Esophagus squamous epithelium (tissue), 5 donors: ENCODE measurements at places on chromosomes 3 and 15.
A peak's percentile ranks its signal among the peaks of the same experiment; 100 is the strongest.

- H3K36me3 ChIP-seq: no peaks in the 10 kb centered on the region
- H3K27me3 ChIP-seq: no peaks in the 10 kb centered on the region
- no peaks in the 10 kb centered on the region for H3K4me1 ChIP-seq
- DNase-seq: no peak
- H3K27ac ChIP-seq: no peak overlapping the region
Measured at GRCh38 chr3:16801698-16802097, 83.1 kb upstream of the PLCL2 start.

- no peaks in the 10 kb centered on the region for H3K4me1 ChIP-seq
- peak overlapping the region; percentile 33 for H3K27ac ChIP-seq
- H3K4me3 ChIP-seq: no peak overlapping the region
- peaks cover 7% of the 10 kb centered on the region for H3K27me3 ChIP-seq
- no peaks in the 10 kb centered on the region for H3K36me3 ChIP-seq
- DNase-seq: no peak
Measured at GRCh38 chr3:185992831-185993374, 55.1 kb upstream of the TRA2B start.

DNA sequence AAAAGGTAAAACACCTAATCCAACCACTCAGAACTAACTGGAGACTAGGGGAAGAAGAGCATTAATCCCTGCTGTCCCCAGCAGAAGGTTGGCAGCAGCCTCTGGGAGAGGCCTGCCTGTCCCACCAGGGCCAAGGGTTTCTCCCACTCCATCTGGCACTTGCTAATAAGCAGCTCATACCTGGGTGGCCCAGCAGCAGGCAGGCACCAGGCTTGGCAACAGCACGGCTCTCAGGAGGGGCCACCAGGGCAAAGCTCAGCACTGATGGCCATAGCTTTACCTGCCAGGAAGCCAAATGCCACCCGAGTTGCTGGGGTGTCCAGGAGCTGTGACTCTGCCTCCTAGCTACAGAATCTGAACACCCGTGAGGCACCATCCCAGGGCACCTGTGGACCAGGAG lies 58.3 kb downstream of the BOC start:
- no peaks in the 10 kb centered on the region for H3K4me1 ChIP-seq
- peak overlapping the region; percentile 20 for H3K27ac ChIP-seq

- DNase-seq: no peak
- H3K4me3 ChIP-seq: no peak overlapping the region
- no peaks in the 10 kb centered on the region for H3K27me3 ChIP-seq
- H3K4me1 ChIP-seq: peaks cover 50% of the 10 kb centered on the region
- H3K27ac ChIP-seq: no peak overlapping the region
Measured at GRCh38 chr15:42608110-42608531, 32.7 kb downstream of the STARD9 start.

DNA sequence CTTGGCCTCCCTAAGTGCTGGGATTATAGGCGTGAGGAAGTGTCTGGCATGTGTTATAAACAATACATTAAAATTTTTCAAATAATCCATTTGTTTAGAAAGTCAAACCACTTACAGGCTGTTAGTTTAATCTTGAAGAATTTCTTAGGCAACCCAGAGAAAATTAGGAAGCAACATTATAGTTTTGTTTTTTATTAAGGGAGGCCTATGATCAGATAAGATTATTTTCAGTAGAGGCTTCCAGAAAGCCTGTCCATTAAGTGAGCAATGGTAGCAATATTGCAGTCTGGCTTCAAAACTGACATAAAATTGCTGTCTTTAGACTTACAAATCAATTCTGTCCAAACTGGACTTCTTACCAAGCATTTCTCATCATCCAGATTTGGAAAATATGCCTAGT lies 49.6 kb downstream of the CD47 start:
- H3K4me3 ChIP-seq: no peak overlapping the region
- no peak for DNase-seq
- H3K4me1 ChIP-seq: no peaks in the 10 kb centered on the region
- no peaks in the 10 kb centered on the region for H3K36me3 ChIP-seq
- no peaks in the 10 kb centered on the region for H3K27me3 ChIP-seq

- no peaks in the 10 kb centered on the region for H3K27me3 ChIP-seq
- H3K36me3 ChIP-seq: no peaks in the 10 kb centered on the region
- H3K27ac ChIP-seq: no peak overlapping the region
- no peak overlapping the region for H3K4me3 ChIP-seq
Measured at GRCh38 chr3:45777746-45778386, 18.5 kb downstream of the SLC6A20 start.

- no peak overlapping the region for H3K27ac ChIP-seq
- H3K36me3 ChIP-seq: no peaks in the 10 kb centered on the region
- no peak overlapping the region for H3K4me3 ChIP-seq
- no peak for DNase-seq
- H3K4me1 ChIP-seq: no peaks in the 10 kb centered on the region
- H3K27me3 ChIP-seq: no peaks in the 10 kb centered on the region
Measured at GRCh38 chr15:73915082-73915481, 11.2 kb upstream of the LOXL1 start.

DNA sequence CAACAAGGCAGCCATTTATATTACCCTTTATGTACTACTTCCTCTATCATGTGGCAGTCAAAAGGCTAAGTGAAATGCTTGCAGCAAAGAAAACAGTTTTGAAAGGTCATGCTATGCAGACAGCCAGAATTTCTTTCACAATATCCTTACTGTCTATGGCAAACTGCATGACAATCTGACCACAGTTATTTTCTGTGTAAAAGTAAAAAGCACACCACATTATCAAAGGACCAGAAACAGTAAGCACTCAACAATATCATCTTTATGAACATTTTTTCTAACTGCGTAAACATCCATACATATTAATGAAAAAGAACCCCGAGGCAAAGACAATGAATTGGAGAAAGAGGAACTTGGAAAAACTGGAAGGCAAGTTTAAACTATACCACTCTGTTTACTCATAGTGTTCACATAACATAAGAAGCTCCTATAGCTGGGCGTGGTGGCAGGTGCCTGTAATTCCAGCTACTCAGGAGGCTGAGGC lies 47.9 kb downstream of the PIK3CB start:
- no peaks in the 10 kb centered on the region for H3K36me3 ChIP-seq
- H3K4me1 ChIP-seq: peaks cover 20% of the 10 kb centered on the region
- no peak for DNase-seq

GRCh38 chr15:65040461-65040860 lies 4.7 kb upstream of the SLC51B start:
- no peaks in the 10 kb centered on the region for H3K4me1 ChIP-seq
- no peak for DNase-seq
- H3K36me3 ChIP-seq: no peaks in the 10 kb centered on the region
- no peak overlapping the region for H3K27ac ChIP-seq
- no peaks in the 10 kb centered on the region for H3K27me3 ChIP-seq

GRCh38 chr15:96058103-96058851 lies 272.2 kb upstream of the NR2F2 start:
- H3K27ac ChIP-seq: no peak overlapping the region
- peaks cover 2% of the 10 kb centered on the region for H3K4me1 ChIP-seq
- H3K36me3 ChIP-seq: no peaks in the 10 kb centered on the region
- no peak overlapping the region for H3K4me3 ChIP-seq
- H3K27me3 ChIP-seq: no peaks in the 10 kb centered on the region
- no peak for DNase-seq
